Activated effector memory CD4-positive, alpha-beta T cell treated with Interleukin-2 at 50 U/mL for 16 hours (primary cell): ENCODE measurements at places on chromosomes 1 and 21.

DNA sequence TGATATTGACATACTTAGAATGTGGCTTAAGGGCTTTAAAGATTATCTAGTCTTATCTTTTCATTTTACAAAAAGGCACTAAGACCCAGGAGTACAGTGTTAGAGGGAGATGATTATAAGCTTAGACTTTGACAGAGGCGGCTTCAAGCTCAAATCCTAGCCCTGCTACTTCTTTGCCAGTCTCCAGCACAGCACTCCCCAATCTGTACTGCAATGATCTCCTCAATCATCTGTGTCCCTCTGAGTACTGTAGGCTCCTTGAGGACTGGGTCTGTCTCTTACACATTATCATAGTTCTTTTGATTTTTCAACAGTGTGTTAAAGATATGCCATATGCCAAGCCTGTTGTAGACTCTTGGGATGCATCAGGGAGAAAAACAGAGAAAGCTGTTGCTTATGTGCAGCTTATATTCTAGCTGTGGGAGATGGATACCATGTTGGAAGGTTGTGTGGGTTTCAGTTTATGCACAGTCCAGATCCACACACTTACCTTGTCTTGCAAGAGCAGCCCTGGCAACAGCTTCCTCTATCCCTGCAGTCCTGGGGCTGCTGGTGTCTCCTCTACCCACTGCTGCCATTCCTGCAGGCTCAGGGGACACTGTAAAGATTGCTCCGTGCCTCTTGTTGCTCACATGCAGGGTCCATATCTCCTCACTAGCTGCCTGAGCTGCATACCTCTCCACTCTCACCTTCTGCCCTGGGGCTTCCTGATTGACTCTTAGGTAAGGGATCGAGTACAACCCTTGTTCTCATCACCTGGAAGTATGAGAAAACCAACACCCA is 103.9 kb upstream of the TSPAN2 start:
- no peak for DNase-seq

GRCh38 chr1:163657719-163658118 is 336.0 kb downstream of the NUF2 start:
- no peak for DNase-seq

- no peak for DNase-seq
Measured at GRCh38 chr1:214573386-214574318, 22.2 kb upstream of the PTPN14 start.

- no peak for DNase-seq
Measured at GRCh38 chr21:44389335-44389734, 35.9 kb downstream of the TRPM2 start.

GRCh38 chr1:160133990-160134770 is 17.2 kb upstream of the ATP1A4 start:
- DNase-seq: no peak

- DNase-seq: no peak
Measured at GRCh38 chr1:203478986-203479385, 3.4 kb downstream of the PRELP start.

DNA sequence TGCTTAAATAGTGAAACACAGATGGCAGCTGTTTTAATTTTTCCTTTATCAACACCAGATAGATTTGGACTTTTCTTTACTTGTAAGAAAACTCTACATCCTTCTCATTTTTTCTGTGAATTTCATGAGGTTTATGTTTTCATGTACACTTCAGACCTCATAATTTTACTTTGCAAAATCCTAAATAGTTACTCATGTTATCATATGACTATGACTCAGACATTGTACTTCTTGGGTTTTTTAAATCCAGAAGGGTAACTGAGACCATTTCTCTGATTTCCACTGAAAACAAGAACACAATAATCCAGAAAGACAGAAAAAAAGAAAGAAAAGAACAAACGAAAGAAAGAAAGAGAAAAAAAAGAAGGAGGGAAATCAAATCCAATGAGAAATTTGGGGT is 1021.6 kb downstream of the NCAM2 start:
- no peak for DNase-seq

- no peak for DNase-seq
Measured at GRCh38 chr1:245946905-245947304, 560.2 kb downstream of the SMYD3 start.

- DNase-seq: no peak
Measured at GRCh38 chr1:202134645-202135172, 9.8 kb downstream of the ARL8A start.

DNA sequence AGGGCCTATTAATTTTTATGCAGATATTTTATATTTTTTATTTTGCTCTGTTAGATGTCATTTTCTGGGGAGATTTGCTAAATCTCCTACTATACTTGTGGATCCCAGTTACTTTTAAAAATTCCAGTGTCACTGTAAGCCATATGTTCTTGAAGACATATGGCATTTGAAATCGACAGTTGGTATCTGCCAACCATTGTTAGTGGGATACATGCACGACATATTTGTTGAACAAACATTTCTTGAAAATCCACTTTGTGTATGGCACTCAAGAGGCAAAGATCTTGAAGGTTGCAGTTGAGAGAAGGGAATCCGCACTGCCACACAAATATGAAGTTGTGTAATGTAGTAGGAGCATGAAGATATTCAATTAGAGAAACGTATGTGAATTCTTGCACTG is 287.7 kb downstream of the HHAT start:
- DNase-seq: no peak

- no peak for DNase-seq
Measured at GRCh38 chr1:87305762-87306161, 22.9 kb upstream of the LMO4 start.

DNA sequence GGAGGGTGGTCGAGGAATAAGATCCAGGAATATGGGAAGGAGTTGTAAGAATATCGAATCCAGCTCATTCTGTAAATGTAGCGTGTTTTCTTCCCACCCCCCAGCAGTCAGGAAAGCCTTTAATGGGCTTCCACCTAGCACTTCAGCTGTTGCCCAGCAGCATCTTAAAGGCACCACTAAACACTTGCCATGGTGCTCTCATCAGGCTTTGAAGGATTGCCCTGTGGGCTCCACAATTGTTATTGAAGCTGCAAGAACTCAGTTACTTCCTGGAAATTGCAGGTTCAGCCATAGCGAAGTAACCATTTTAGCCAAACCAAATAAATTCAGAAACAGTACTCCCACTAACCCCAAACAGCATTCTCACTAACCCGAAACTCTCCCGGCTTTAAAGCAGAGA is 511.2 kb downstream of the PLPP3 start:
- no peak for DNase-seq

GRCh38 chr1:219880765-219881457 is 47.4 kb downstream of the SLC30A10 start:
- DNase-seq: no peak

GRCh38 chr1:214338212-214338611 is 57.3 kb downstream of the SMYD2 start:
- DNase-seq: no peak

GRCh38 chr21:18340387-18340942 is 63.1 kb downstream of the TMPRSS15 start:
- DNase-seq: no peak

DNA sequence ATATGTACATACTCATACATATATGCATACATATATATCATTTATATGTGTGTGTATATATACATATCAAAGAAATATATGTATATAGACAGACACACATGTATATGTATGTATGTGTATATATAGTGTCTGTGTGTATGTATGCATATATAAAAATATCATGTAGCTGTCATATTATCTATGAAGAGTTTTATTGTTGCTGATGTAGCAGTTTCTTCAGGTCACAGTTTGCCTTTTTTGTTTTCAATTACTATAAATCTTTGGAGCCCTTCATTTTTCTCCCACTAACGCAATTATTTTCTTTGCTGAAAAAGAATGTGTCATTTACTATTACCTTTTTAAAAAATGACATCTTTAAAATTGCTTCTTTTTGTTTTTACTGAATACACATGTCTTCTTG is 904.5 kb downstream of the PLA2G4A start:
- no peak for DNase-seq

GRCh38 chr1:43049481-43049880 is 90.8 kb upstream of the SLC2A1 start:
- DNase-seq: no peak

GRCh38 chr1:71766748-71767147 is 515.6 kb downstream of the NEGR1 start:
- no peak for DNase-seq

GRCh38 chr1:56571448-56571847 is 7.9 kb downstream of the PLPP3 start:
- DNase-seq: no peak

DNA sequence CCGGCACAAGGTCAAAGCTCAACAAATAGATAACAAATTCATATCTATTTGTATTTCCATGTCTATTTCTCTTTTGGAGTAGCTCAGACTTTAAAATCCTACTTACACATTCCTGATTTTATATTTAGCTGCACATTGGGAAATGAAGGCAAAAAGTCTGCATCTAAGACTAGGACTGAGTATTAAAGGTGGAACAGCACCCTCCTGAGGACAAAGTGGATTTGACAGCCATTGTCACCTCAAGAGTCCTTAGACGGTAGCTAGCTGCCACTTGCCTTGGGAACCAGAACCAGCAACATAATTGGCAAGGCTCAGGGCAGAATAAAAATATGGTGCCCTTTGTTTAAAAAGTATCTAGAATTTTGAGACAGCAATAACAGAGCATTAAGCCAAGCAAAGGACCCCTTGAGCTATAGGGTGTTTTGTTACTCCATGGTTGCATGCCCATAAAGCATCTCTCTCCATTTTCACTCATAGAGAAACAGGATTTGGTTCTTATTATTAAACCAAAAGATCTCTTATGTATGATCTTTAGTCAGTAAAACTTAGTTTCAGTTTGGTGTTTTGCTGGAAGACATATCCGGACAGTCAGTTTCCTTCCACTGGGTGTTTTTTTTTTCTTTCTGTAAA is 30.0 kb upstream of the SGIP1 start:
- no peak for DNase-seq

DNA sequence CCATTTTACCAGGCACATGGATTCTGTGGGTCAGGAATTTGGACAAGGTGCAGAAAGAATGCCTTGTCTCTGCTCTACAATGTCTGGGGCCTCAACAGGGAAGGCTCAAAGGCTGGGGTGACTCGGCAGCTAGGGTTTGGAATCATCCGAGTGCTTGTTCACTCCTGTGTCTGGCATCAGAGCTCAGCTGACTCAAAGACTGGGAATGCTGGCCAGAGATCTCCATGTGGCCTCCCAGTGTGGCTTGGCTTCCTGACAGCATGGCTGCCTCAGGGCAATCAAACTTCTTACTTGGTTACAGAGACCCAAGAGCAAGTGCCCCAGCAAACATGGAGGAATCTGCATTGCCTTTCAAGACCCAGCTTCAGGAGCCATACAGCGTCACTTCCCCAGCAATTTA is 110.5 kb downstream of the TOMM20 start:
- DNase-seq: no peak

GRCh38 chr1:51170342-51170741 is 65.7 kb upstream of the RNF11 start:
- DNase-seq: no peak

DNA sequence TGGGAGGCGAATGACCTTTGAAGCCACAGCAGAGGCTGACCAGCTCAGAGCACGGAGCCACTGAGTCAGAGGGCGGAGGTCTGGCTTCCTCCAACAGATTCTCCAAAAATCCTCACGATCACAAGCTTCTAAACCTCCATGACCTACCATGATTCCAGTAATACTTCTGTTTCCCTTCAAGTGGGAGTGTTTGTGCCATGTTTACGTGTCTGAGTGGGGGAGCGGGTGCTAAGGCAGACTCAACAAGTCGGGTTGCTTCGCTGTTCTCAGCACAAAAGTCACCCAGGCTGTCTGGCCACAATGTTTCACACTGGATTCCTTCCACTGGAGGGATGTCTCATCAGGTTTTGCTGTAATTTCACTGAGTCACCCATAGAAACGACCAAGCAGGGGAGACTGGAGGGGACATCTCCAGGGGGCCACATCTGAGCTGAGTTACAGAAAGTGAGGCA is 86.2 kb downstream of the SLC66A1 start:
- DNase-seq: no peak

DNA sequence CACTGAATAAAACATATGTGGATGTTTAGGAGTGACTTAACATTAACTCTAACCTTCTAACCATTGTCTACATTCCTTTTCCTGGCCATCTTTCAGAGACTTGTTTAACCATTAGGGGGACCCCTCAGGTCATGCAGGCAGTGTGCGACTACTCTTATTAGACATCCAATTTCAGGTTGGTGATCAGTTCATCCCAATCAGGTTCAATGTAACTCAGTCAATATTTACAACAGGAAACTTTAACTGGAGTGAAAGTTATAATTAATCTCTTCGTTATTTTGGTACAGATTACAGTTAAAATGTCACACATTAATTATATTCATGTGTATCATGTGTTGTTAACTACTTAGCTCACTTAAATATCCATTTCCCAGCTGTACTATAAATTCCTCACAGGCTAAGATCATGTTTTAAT is 68.8 kb upstream of the RGS1 start:
- DNase-seq: no peak

GRCh38 chr1:182029379-182030331 is 31.9 kb downstream of the ZNF648 start:
- DNase-seq: peak; percentile 99

- no peak for DNase-seq
Measured at GRCh38 chr1:85224734-85225623, 24.2 kb upstream of the SYDE2 start.

- no peak for DNase-seq
Measured at GRCh38 chr1:40034869-40035268, 5.7 kb upstream of the CAP1 start.

DNA sequence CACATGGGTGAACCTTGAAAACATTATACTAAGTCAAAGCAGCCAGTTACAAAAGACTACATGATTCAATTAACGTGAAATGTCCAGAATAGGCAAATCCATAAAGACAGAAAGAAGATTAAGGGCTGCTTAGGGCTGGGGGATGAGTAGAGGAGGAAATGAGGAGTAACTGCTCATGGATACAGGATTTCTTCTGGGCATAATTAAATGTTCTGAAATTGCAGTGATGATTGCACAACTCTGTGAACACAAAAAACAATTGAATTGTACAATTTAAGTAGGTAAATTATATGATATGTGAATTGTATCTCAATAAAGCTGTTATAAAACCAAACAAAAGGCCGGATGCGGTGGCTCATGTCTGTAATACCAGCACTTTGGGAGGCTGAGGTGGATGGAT is 52.2 kb downstream of the RERE start:
- no peak for DNase-seq

GRCh38 chr1:107739201-107739600 is 225.8 kb downstream of the VAV3 start:
- DNase-seq: no peak

- DNase-seq: no peak
Measured at GRCh38 chr1:159009287-159009686, 420 bp upstream of the IFI16 start.

GRCh38 chr1:90550626-90551406 is 166.3 kb downstream of the BARHL2 start:
- DNase-seq: no peak

DNA sequence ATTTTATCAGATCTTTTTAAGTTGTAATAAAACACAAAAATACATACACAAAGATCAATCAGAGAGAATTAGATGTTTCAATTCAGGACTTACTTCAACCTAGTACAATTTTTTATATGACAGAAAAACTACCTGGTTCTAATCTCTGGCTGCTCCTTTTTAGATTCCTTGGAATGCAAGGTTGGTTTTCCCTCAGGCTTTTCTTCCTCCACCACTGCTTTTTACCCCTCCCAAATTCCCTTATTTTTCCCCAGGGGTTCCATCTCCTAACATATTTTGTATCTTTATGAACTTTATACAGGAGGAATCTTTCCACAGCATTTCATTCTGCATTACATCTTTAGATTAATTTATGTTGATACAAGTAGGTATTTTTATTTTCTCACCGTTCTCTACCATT is 33.2 kb downstream of the PIK3R3 start:
- DNase-seq: no peak

GRCh38 chr1:88662723-88663122 is 21.4 kb upstream of the PKN2 start:
- no peak for DNase-seq
